NCI-H510A (cell line): ENCODE measurements at places on chromosomes 11 and 22.

DNA sequence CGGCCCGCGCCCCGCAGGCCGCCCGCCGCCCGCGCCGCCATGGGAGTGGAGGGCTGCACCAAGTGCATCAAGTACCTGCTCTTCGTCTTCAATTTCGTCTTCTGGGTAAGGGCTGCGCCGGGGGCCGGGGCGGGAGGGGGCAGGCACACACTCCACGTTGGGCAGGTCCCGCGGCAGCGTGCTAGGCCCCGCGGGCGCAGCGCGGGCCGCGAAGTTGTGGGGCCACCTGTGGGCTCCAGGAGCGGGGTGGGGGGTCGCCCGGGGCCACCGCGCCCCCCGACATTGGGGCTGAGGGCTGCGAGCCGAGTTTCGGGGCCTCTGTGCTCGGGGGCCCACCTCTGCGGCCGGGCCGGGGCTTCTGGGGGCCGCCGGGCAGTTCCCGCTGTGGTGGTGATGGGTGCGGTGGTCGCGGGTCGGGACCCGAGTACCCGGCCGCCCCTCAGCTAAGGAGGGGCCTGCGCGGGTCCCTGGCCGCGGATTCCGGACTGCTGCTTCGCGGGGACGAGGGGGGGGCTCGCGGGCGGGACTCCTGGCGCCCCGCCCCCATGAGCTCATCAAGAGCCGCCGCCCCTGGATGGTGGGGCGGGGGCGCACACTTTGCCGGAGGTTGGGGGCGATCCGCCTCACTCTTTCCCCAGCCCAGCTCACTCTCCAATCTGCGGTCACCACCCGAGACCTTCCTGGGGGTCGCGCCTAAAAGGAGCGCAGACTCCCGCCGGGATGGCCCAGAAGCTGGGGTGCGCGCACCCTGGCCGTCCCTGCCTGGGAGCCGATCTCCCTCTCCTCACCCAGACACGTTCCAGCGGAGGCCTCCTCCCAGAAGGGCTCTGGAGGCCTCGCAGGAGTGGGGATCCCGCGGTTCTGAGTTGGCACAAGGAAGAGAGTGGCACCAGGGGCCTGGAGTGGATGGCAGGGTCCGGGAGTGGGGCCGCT is 667 bp downstream of the CD81 start:
- no peak for DNase-seq

- no peak for DNase-seq
These were observed 56.7 kb downstream of the PHF21B start for GRCh38 chr22:44952863-44953746.

- DNase-seq: no peak
These were observed 12.9 kb upstream of the XKR3 start for GRCh38 chr22:16838073-16838472.

- no peak for DNase-seq
These were observed 1236.4 kb downstream of the FAM181B start for GRCh38 chr11:81497202-81497804.

DNA sequence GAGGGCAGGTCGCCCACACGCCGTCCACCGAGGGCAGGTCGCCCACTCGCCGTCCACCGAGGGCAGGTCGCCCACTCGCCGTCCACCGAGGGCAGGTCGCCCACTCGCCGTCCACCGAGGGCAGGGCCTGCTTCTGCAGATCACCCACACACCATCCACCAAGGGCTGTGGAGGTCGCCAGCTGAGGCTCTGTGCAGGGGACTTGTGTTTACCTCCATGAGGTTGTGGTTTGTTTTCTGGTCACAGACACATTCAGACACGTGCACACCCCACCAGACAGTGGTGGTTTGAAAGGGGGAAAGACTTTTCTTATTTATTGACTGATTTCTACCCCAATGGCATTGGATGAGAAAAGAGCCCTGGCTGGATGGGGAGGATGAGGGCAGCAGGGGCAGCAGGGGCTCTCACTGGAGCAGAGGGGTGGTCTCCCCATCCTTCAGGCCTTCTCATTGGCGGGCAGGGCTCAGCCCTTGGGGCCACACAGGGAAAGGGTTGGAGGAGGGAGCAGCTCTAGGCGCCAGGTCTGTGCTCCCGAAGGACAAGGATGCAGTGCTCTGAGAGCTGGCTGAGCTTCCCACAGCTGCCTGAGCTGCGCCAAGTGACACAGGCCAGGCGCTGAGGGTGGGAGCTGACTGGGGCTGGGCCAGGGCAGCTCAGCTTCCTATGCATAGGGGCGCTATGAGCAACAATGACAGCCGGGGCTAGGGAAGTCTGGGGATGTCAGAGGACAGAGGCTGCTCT is 252.6 kb upstream of the B3GAT1 start:
- DNase-seq: no peak

- no peak for DNase-seq
These were observed 10.0 kb downstream of the SIK2 start for GRCh38 chr11:111612224-111612623.

DNA sequence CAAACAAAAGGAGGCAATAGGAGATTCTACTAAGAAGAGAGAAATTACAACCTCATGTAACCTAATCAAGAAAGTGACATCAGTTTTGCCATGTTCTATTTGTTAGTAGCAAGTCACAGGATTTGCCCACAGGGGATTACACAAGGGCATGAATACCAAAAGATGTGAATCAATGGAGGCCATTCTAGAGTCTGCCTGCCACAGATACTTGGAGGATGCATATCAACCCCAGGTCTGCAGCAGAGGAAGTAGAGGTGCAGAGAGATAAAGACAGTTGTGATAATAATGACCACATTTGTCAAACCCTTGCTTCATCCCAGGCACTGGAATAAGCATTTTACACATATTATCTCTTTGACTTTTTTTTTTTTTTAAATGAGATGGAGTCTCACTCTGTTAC is 2.4 kb upstream of the ASCC2 start:
- DNase-seq: no peak

DNA sequence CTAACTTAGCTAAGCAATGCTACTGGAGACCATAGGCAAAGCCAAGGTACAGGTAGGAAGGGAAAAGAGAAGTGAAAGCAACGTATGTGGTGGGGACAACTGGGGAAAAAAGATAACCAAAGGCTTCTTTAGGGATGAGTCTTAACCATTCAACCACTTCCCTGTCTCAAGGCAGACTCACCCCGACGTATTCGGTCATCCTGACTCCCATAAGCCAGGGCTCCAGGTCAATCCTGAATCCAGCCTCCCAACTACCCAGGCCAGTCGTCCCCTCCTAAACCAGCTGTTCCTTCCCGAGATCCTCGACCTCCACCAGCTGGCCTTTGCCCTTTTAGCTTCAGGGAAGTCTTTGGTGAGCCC is 330 bp downstream of the ACP2 start:
- no peak for DNase-seq

DNA sequence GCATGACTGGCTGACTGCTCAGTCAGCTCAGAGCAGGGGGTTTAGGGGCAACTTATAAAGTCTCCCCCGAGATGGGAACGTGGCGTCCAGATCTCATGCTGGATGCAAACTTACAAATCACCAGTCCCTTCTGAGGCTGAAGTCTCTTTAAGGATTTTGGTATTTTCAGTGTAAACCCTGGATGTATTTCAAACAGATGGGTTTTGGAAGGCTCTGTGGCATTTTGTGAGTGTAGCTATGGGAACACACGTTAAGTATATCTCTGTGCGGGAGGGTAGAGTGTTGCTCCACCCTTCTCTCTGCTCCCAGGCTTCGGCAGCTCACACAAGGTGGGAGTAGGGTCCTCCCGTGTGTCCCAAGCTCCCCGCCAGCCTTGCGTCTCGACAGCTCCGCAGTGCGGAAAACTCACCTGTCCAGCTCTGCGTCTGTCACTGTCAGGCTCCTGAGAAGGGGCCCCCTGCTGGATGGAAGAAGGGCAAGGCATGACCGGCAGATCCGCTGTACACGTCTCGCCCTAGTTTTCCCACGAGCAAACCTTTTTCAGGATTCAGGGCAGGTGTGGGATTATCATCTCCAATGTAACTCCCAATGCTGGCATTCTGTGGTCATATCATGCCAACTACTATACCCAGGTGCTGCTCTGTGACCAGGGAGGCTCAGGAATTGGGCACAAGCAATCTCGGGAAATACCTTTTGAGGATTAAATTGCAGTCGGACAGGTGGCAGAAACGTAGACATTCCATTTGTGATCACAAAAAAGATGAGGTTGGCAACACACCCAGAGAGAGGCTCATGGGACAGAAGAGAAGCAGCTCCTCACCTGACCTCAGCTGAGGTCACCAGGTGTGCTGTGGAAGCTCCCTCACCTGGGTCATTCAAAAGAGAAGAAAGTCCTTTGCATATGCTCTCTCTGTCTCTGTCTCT is 313.9 kb upstream of the B3GAT1 start:
- no peak for DNase-seq

- DNase-seq: no peak
These were observed 385.7 kb downstream of the AASDHPPT start for GRCh38 chr11:106463154-106463553.

DNA sequence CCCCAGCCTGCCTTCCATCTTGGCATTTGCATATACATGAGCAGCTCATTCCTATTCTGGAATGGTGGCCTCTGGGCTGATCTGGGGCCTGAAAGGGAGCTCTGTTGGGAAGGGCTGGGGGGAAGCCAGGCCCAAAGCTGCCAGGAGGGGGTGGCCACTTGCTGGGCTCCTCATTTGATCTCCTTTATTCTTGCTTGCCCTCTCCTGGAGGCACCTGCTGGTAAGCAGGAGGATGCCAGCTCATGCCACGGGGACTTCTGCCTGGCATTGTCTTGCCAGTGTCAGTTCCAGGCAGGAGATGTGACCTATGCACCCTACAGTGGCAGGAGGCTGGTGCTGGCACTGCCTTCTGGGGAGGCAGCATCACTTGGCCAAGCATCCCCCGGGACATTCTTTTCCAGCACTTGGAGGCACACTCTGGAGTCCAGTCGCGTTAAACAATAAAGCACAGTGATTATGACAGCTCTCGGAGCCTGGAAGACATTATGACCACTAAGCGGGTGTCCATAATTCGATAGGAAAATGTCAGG is 128.3 kb downstream of the NTM start:
- no peak for DNase-seq

DNA sequence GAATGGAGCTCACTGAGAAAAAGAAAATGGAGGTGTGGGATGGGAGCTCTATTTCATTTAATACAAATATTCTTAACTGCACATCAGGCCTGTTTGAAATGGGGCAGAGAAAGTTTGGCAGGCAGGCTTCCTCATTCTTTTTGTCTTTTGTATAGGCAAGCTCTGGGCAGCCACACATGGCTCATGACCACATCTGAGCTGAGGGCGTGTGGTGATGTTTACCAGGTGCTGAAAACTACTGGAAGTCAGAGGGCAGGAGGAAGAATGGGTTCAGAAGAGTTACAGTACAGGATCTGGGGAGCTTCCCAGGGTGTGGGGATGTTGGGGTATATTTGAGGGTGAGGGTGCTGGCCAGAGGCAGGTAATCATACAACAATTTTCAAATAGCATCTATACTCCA is 66.3 kb upstream of the NAV2 start:
- DNase-seq: no peak

DNA sequence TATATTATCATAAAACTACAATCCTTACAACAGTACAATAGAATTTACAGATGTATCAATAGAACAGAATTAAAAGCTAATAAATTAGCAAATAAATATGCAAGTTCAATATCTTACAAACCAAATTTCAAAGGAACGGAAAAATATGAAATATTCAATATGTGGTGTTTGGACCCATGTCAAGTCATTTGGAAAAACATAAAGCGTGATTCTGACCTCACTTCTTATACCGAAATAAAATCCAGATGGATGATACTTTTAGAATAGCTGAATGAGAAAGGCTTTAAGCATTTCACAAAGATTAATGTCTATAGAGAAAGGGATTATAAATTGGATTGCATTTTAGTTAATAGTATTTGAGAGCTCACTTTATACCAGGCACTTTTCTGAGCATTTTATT is 92.8 kb upstream of the TEAD1 start:
- no peak for DNase-seq
